ENCODE measurements at places on chromosomes 5 and 9.

- DNase-seq = no peak
These were observed 9.6 kb upstream of the PTGES2 start for GRCh38 chr9:128136816-128137793.

DNA sequence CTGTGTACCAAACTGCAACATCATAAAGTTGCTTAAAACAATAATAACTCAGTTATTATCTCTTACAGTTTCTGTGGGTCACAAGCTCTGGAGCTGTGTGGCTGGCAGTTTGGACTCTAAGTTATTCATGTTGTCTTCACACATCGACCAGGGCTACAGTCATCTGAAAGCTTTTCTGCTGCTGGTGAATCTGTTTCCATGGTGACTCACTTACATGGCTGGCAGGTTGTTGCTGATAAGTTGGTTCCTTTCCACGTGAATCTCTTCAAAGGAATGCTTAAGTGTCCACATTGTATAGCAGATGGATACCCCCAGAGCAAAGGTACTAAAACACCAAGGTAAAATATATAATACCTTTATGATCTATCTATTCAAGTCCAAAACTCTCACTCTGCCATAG, 44.8 kb upstream of the CYLC2 start:
- no peak for DNase-seq

GRCh38 chr9:137798901-137799629, 78.5 kb upstream of the CACNA1B start:
- DNase-seq = no peak

GRCh38 chr5:125197321-125197720, 450.9 kb upstream of the ZNF608 start:
- no peak for DNase-seq

DNA sequence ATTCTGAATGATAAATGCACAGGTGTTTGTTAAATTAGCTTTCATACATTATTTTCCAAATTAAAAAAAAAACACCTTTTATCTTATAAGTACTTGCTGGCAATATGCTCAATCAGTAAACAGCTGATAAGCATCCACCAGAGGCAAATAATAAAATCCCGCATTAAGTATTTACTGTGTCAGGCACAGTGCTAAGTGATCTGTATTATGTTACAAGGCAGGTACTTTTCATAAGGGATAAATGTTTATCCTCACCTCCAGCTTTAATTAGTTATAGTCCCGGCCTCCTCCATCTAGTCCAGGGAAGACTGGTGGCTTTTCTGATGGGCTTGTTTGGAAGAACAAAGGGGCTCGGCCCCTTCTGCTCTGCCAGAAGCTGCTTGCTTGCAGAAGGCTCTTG, 40.1 kb downstream of the PFDN1 start:
- DNase-seq = no peak

- no peak for DNase-seq
These were observed 2.7 kb upstream of the PTAR1 start for GRCh38 chr9:69762527-69762926.

DNA sequence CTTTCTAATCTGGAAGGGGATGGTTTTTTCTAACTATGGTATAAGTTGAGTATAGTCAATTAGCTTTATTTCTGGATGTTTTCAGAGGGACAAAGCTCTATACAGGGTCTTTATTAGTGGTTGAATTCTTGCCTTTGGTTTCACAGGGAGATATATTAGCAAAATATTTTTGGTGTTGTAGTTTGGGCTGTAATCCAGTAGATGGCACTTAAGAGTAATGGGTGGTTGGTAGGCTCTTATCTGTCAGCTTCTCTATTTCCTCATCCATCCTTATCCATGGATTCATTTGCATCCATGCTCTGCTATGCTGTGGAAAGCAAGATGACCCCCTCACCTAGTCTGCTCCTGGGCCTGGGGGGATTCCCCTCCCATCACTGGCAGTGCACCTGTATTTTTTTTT, 363.6 kb upstream of the CYLC2 start:
- no peak for DNase-seq

GRCh38 chr5:14171621-14172020, 28.5 kb downstream of the TRIO start:
- no peak for DNase-seq

DNA sequence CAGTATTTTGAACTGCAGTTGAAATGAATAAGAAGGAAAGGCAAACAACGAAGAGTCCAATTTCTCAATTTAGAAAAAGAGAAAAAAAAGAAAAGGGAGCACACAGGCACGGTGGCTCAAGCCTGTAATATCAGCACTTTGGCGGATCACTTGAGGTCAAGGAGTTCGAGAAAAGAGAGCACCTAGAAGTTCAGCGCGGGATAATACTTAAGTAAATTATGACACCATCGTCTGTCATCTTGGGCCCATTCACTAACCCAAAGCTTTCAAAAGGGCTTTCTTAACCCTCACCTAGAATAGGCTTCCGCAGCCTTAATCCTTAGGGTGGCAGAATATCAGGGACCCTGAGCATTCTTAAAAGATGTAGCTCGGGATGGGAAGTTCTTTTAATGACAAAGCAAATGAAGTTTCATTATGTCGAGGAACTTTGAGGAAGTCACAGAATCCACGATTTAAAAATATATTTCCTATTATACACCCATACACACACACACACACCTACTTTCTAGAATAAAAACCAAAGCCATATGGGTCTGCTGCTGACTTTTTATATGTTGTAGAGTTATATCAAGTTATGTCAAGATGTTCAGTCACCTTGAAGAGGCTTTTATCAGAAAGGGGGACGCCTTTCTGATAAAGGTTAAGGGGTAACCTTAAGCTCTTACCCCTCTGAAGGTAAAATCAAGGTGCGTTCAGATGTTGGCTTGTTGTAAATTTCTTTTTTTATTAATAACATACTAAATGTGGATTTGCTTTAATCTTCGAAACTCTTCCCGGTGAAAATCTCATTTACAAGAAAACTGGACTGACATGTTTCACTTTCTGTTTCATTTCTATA, 602 bp upstream of the CD274 start:
- no peak for DNase-seq

DNA sequence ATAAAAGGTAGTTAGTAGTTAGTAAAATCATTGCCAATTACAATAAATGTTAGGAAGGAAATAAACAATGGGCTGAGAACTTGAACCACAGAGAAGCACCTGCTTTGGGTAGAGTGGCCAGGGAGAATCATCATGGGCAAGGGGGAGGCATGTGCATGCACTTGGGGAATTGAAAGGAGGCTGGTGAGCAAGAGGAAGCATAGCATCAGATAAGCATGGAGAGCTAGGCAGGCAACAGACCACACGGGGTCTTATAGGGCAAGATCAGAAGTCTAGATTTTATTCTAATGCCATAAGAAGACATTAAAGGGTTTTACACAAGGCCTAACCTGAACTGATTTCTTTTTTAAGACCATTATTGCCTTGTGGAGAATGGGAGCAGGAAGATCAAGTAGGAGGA, 93.4 kb downstream of the PIP5K1B start:
- no peak for DNase-seq

- DNase-seq = no peak
These were observed 7.9 kb upstream of the ENTREP1 start for GRCh38 chr9:69317081-69317480.

- no peak for DNase-seq
These were observed 101.8 kb upstream of the TAF11L2 start for GRCh38 chr5:17396247-17396646.

DNA sequence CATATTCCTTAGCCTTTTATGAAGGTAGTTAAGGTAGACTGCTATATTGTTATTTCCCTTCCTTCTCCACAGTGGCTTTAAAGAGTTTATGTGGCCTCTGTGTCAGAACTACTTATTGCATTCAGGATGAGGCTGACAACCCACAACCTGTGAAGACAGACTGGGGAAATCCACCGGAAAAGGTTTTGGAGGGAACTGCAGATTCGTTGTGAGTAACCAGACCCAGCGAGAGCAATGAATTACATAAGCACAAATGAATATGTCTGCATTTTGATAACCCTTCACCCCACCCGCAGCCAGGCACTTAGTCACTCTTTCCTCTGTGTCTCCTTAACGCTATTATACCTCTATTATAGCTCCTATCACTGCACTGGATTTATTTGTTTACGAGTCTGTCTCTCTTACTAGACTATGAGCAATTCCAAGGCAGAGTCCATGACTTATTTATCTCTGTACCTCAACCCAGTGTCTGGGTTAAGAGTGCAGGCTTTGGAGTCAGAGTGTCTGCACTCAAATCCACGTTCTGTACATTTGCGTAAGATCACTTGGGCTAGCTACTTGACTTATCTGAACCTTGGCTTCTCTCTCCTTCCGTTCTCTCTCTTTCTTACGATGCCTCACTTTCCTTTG, 19.2 kb downstream of the KCTD16 start:
- DNase-seq = peak; percentile 82

GRCh38 chr9:131405428-131405827, 11.5 kb downstream of the PRRC2B start:
- DNase-seq = no peak

DNA sequence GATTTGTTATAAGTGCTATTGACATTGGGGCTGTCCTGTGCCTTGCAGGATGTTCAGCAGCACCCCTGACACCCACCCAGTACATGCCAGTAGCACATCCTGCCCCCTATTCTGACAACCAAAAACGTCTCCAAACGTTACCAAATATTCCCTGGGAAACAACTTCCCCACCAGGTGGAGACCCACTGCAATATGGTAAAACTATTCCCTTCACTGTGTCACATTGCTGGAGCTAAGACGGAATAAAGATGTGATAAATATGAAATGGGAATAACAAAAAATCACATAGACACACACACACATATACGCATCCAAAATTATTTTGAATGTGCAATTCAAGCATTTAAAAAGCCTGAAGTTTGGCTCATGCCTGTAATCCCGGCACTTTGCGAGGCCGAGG, 874.3 kb upstream of the DMAC1 start:
- no peak for DNase-seq

Data from activated CD4-positive, alpha-beta T cell treated with anti-CD3 and anti-CD28 coated beads, Interleukin-2, amount 50 U/mL, for 24 hours (primary cell).